ENCODE measurements at places on chromosomes 3 and 15.

- DNase-seq = peak; percentile 77
Measured at GRCh38 chr3:52650439-52650838, 35.3 kb downstream of the PBRM1 start.

GRCh38 chr15:80031841-80032240 is 27.6 kb upstream of the ZFAND6 start:
- DNase-seq = no peak

DNA sequence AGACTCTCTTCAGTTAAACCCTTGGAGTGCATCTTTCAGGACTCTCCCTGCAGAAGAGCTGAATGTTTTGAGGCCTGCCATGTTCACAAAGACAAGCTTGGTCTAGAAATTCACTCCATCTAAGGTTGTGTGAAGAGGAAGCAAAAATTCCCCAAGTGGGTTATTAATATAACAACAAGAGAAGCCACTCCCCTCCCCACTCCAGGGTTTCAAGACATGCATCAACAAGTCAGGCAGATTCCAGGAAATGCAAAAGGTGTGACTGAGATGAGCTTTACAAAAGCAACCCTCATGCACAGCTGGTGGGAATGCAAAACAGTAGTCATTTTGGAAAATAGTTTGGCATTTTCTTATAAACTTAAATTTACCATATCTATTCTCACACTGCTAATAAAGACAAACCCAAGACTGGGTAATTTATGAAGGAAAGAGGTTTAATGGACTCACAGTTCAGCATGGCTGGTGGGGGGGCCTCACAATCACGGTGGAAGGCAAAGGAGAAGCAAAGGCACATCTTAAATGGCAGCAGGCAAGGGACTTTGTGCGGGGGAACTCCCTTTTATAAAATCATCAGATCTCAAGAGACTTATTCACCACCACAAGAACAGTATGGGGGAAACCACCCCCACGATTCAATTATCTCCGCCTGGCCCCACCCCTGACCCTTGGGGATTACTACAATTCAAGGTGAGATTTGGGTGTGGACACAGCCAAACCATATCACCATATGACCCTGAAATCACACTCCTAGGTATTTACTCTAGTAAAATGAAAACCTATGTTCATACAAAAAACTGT is 31.3 kb downstream of the TARS3 start:
- no peak for DNase-seq

DNA sequence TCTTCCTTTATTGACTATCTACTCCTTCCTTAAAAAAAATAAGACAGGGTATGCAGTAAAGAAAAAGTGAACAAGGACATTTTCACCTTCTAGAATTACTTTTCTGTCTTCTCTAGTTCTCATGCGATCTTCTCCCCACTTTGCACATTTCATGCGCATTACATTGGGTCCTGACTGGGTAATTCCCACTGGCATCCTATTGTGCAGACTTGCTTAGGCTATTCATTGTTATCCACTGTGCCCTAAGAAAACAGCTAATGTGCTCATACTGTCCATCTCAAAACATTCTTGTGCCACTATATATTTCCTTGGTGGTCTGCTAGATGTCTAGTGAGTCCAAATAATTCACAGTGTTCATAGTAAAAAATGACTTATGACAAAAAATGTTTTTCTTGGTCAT is 447.4 kb upstream of the ROBO1 start:
- no peak for DNase-seq

- no peak for DNase-seq
Measured at GRCh38 chr3:23508464-23508863, 297.3 kb upstream of the UBE2E1 start.

GRCh38 chr3:154294016-154294415 is 30.3 kb downstream of the DHX36 start:
- DNase-seq = no peak

- no peak for DNase-seq
Measured at GRCh38 chr3:10393514-10393913, 72.6 kb upstream of the SEC13 start.

GRCh38 chr15:60679256-60679655 is 200.3 kb upstream of the ICE2 start:
- no peak for DNase-seq

- DNase-seq = no peak
Measured at GRCh38 chr3:37652851-37653250, 208.8 kb upstream of the CTDSPL start.

- DNase-seq = no peak
Measured at GRCh38 chr15:64090527-64090926, 3.1 kb downstream of the CIAO2A start.

DNA sequence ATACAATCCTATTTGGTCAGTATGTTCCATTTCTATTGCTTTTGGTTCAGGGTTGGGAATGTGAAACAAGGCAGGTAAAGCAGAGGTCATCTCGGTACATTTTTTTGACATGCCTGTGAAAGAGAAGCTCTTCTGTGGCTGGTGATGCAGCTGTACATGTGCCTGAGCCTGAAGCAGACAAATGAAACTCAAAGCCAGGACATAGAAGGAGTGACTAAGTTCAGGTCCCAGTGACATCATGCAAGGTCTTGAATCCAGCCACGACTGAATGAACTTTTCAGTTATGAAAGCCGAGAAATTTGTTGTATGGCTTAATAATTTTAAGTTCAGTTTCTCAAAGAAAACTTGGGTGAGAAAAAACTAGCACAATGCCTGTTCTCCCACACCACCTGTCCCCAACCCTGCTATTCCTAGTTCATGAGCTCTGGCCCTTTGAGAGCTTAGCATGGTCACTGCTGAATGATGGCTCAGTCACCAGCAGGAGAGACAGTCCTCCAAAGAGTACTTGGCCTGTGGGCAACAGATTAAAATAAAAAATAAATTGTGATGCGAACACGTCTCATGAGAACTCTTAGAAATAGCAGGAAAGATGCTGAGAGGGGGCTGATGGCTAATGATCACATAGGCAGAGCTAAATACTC is 600.2 kb upstream of the GRM7 start:
- no peak for DNase-seq

- no peak for DNase-seq
Measured at GRCh38 chr3:73431183-73431900, 193.4 kb downstream of the PDZRN3 start.

DNA sequence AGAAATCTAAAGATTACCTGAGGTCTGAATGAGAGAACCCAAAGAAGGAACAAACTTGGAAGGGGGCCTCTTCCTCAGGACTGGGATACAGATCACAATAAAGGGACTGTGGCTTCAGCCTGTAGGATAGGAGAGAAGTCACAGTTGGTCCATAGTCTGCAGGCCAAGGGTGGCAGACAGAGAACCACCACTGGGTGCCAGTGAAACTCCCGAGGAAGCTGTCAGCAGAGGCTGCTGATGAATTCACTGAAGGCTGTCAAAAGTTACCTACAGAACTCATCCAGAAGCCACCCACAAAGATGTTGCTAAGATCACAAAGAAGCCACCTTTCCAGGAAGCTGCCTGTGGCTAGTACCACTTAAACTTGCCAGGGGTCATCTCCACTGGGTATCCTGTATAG is 78.5 kb downstream of the TMCO5A start:
- no peak for DNase-seq

DNA sequence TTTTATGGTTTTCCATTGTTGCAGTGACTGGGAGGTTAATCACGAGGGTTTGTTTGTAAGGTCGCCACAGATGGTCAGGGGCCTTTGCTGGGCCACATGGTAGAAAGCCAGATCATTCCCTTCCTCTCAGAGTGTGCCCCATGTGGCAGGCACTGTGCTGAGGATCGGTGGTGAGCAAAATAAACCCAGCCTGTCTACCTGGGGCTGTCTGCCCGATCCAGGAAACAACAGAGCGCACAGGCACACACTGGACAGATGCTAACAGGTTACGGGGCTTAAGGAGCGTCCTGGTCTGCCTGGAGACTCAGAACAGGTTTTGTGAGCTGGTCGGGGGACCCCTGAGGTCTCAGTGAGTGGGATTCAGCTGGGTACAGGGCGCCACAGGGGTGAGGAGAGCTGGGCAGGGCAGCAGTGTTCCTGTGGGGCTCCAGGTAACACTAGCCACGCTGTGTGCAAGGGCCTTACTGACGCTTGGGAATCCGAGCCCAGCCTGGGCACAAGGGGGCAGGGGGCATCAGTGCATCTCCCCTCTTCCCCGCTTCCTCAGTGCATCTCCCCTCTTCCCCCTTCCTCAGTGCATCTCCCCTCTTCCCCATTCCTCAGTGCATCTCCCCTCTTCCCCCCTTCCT is 136.4 kb downstream of the DNAJB8 start:
- DNase-seq = no peak

DNA sequence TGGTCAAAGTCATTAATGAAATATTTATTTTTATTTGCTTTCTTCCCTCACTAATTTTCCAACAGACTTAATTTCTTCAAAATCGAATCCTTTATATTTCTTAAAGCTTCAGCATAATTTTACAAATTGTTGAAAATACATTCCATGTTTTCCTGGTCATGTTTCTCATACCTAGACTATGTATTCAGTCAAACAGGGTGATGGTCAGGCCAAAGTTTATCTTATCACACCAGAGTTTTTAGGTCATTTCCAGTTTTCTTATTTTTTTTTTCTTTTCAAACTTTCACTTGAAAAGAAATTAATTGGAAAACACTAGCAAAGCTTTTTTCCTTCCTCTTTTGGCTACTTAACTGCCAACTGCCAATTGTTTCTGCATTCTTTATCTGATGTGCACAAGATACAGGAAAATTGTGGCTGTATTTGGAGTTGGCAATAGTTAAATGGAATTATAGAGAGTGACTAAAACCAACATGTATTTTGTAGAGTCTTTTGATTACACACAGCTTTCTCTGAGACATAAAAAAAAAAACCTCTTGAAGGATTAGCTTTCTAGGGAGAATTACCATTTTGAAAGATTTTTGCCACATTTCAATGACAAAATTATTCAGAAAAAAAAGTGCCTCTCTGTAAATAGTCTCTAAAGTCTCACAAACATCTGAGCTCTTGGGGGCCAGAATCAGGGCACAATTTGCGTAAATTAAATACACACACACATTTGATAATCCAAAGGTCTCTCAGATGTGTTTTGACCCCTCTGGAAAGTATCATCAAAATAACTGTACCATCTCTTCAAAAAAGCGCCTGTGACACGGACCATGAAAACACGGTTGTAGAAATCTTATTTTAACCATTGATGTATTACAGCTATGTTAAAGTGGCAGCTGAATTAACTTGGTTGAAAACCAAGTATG is 603.2 kb upstream of the KCNMB2 start:
- peak; percentile 59 for DNase-seq

DNA sequence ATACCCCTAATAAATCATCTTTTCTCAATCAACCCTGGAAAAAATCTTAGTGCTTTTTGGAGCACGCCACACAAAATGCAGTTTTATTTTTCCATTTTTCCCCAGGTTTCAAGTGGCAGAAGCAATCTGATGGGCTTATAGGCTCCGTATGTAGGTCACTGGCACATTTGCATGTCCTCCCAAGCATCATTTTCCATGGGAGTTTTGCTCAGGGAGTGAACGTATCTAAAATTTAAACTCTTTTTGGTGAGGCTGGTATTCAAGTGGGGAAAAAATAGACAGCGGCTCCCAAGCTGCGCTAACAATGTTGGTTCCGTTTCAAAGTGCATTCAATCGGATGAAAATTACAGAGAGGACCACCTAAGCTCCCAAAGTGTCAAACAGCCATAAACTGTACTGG is 233.4 kb downstream of the MEX3B start:
- DNase-seq = no peak

DNA sequence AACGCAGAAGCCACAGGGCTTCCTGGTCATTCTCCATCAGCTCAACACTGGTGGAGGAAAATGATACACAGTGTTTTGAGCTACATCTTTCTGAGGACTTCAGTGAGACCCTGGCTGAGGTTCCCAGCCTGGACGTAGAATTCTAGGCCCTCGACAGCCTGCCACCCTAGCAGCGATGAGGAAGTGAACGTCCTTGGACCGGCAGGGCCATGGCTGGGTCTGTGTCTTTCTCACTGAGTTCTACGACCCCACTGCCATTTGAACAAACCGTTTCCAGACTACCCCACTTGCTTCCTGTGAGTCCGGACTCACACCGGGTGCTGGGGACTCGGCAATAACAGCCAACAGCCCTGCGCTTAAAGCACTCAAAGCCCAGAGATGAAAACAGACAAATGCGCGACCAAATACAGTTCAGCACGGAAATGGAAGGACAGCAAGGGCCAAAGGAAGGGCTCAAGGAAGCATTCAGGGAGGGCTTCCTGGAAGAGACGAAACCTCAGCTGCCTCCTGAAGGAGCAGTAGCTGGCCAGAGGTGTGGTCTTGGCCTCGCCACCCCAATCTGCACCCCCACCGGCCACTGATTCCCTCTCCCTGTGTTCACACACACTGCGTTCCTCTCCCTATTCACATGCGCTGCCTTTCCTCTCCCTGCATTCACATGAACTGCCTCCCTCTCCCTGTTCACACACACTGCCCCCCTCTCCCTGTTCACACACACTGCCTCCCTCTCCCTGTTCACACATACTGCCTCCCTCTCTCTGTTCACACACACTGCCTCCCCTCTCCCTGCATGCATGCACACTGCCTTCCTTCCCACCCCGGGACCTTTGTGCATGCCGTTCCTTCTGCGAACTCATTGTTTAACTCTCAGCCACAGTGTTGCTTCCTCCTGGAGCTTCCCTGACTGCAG is 136.3 kb upstream of the PRR20G start:
- no peak for DNase-seq

DNA sequence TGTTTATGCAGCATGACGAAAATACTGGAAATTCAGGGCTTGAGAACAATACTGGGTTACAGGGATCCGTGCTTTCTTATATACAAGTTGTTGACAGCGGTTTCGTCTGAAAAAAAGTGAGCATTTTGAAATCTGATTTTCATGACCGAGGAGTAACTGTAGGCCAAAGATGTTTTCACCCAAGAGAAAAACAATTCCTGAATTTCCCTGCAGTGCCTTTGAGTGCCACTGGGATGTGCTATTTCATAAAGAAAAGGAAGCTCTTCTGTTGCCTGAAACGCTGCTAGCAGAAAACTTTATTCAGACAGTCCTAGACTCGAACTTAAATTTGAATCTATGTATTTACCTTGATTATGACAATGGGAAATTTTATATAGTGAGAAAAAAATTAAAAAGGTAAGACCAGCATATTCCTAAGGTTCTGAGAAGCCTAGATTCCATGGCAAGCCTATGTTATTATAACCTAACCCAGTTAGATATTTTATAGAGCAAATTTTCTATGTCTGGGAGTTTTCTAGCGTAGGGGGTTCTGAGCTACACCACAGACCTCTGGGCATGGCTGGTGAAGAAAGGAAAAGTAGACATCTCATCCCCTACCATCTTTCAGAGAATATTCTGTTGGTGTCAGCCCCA is 30.2 kb downstream of the KCNAB1 start:
- no peak for DNase-seq

DNA sequence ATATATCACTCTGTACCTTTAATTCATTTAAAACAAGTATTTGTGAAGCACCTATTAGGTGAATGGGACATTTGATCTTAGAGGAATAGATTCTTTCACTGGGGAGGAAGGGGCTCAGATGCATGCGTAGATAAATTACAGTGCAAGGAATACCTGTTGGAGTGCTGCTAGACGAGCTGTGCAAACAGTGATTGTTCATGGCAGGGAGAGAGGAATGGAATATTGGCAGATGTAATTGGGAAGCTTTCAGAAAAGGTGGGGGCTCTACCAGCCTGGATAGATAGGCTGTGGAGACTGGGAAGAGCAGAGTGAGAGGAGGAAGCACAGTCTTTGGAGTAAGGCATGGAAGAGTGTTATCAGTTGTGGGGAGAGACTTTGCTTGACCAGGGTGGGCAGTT is 116.8 kb downstream of the AKAP13 start:
- DNase-seq = no peak

- no peak for DNase-seq
Measured at GRCh38 chr3:189689625-189690024, 58.4 kb downstream of the TP63 start.

Data from GF-D8 (cell line).